ENCODE measurements at places on chromosomes 5 and 9.
A peak's percentile ranks its signal among the peaks of the same experiment; 100 is the strongest.

DNA sequence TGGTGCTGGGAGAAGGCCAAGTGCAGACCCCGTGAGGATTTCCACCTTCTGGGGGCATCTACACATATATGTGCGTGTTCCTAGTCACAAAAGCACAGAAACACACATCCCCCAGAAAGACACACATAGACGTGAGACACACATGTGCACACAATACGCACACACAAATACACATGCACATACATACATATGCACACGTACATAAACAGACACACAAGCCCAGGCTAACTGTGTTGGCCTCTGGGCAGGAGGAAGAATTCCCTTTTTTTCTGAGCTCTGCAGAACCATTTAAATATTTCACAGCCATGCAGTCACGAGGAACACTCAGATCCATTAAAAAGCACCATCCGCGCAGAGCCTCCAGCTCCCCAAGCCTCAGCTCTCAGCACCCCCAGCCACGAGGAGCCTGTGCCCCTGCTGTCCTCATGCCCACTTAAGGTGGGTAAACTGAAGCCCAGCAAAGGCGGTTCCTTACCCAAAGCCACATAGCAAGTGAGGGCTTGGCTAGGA is 5.3 kb downstream of the NINJ1 start:
- no peak for DNase-seq

- DNase-seq, result no peak
These were observed 15.6 kb upstream of the PRKAA1 start for GRCh38 chr5:40813698-40814281.

DNA sequence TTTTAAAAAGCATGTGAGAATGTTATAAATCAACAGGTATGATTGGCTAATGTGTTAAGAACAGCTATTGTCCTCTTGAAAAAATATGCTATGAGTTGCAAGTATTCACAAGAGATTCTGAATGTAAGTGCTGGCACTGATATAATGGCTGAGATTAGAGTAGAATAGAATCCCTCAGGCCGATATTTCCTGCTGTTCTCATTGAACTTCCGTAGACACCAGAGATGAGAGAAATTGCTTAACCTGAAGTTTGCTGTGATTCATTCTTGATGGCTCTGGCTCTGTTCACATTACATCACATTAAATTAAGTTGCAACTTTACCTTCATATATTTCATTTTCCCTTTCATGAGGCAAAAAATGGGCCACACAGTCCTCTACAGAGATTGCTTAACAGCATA is 114.5 kb downstream of the BAAT start:
- no peak for DNase-seq

DNA sequence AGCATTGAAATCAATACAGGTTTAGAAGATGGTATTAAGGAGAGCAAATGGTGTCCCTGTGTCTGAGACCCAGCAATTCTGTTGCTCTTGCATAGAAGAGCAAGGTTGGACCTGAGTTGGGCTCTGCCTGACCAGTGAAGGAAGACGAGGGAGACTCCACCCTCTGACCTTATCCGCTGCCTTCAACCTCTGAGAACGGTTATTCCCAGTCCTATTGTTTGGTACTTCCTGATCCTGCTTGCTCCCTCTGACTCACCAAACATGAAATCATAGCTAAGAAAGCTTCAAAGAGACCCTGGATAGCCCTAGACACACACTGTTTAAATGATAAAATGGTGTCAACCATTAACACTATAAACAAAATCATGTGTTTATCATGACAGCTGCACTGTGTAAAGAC is 218.5 kb downstream of the PLK2 start:
- DNase-seq, result no peak

- no peak for DNase-seq
These were observed 196.2 kb downstream of the HSPA4 start for GRCh38 chr5:133247881-133248624.

DNA sequence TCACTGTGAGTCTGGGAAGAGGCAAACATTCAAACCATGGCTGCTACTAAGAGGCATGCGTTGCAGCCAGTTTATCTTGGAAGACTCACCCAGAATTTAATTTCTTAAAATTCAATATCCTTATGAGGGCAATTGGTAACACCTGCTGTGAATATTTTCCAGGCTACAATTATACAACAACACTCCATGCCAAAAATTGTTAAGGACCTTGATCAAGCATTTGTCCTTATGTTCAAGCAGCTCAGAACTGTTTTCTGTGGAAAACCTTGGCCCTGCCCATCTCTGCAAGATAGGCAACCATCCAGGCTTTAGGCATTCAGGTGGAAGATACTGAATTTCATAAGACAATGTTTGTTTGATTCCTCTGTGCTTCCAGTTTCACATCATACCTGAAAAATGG is 327.8 kb downstream of the FBXL7 start:
- DNase-seq, result no peak

DNA sequence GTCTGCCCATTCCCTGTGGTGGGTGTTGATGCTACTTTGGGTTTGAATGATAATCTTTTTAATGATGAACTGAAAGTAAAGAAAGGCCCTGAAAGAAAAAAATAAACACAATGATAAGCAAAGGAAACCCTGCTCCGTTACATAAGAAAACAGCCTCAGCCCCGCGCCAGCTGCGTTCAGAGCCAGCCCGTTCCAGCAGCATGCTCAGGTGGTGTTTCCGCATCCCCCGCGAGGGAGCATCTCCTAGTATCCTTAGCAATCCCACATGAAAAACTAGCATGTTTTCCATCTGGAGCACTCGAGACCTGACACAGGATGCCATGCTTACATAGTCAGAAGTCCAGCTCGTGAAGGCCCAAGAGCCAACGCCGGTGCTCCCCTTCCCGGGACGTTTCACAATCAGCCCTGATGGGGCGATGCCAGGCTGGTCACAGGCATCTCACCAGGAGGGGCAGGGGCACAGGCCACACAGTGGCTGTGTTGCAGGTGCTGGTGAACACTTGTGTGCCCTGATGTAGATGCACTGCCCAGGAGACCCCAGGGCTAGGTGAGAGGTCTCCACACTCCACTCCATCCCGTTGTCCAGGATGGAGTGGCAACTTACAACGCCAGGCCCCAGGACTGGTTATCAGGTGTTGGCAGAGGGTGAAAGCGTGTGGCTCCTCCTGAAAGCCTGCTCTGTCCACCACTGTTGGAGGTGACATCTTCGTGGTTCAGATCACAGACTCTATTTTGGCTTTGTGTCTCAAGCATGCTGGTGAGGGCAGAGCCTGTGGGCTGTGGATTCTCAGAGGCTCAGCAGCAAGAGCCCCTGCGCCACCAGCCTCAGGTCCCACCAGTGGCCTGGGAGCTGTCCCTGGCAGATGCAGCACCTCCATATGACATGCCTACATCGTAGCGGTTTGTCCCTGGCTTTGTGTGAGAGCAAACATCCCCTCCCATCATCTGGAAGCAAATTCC is 246.8 kb upstream of the IRX1 start:
- no peak for DNase-seq

GRCh38 chr9:117523531-117524153 is 108.8 kb upstream of the ASTN2 start:
- DNase-seq, result no peak

GRCh38 chr5:132243366-132243977 is 14.0 kb upstream of the PDLIM4 start:
- DNase-seq, result no peak

- DNase-seq, result no peak
These were observed 38.7 kb downstream of the PLEKHG4B start for GRCh38 chr5:130601-131131.

DNA sequence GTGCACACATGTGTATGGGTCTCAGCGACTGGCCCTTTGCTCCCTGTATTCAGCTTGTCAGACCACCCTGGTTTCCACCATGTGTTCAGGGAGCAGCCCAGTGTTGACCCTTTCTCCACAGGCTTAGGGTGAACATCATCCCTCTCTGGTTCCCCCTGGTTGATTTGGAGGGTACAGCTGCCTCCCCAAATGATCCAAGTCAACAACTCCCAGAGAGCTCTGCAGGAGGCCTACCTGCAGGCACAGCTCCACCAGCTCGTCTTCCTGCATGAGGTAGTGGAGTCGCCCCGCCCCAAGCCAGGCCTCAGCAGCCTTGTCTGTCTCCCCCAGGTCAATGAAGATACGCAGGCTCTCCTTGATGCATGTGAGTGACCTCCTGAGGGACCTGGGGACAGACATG is 50.5 kb downstream of the SH3TC2 start:
- no peak for DNase-seq

- DNase-seq, result no peak
These were observed 315.8 kb upstream of the GRAMD2B start for GRCh38 chr5:126107381-126107780.

DNA sequence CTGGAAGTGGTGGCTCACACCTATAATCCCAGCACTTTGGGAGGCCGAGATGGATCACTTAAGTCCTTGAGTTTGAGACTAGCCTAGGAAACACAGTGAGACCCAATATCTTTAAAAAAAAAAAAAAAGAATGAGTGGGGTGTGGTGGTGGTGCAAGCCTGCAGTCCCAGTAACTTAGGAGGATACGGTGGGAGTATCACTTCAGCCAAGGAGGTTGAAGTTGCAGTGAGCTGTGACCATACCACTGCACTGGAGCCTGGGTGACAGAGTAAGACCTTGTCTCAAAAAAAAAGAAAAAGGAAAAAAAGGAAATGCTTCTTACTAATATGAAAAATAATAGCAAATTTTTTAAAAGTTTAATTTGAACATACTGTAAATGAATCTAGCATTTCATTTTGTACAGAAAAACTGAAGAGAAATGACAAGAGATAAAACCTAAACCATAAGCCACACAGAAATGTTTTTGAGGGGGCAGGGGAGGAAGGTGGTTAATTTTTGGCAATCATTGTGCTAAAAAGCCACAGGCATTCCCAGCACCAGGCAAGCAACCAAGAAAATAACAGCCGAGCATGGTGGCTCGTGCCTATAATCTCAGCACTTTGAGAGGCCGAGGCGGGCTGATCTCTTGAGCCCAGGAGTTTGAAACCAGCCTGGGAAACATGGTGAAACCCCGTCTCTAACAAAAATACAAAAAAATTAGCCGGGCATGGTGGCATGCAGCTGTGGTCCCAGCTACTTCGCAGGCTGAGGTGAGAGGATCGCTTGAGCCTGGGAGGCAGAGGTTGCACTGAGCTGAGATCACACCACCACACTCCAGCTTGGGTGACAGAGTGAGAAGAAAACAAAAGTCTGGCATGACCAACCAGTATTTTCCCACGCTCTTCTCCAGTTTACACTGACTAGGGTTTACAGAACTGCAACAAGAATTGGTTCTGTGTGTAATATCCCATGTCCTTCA is 114.5 kb upstream of the NR5A1 start:
- peak; percentile 29 for DNase-seq

GRCh38 chr5:116358911-116359418 is 215.7 kb downstream of the SEMA6A start:
- DNase-seq, result no peak

GRCh38 chr9:28600226-28600625 is 1026.9 kb upstream of the C9orf72 start:
- no peak for DNase-seq

- peak; percentile 25 for DNase-seq
These were observed 41.9 kb downstream of the TNFAIP8 start for GRCh38 chr5:119397518-119398380.

GRCh38 chr5:154868702-154869101 is 10.3 kb downstream of the CNOT8 start:
- DNase-seq, result peak; percentile 15

DNA sequence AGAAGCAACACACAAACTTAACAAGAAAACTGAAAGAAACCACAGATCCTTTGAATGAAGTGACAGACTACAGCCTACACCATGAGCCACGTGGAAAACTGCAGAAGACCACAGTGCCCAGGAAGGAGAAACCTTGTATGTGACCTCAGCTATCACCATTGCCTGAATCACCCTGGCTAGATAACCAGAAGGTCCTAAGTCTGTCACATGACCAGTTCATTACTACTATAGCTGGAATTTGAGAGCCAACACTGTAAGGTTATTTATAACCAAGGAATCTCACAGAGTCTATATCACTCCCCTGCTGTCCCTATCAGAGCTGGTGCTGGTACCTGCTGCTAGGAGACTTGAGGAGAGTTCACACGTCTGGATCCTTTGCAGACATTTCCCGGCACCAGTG is 90.3 kb upstream of the FBXL17 start:
- no peak for DNase-seq

DNA sequence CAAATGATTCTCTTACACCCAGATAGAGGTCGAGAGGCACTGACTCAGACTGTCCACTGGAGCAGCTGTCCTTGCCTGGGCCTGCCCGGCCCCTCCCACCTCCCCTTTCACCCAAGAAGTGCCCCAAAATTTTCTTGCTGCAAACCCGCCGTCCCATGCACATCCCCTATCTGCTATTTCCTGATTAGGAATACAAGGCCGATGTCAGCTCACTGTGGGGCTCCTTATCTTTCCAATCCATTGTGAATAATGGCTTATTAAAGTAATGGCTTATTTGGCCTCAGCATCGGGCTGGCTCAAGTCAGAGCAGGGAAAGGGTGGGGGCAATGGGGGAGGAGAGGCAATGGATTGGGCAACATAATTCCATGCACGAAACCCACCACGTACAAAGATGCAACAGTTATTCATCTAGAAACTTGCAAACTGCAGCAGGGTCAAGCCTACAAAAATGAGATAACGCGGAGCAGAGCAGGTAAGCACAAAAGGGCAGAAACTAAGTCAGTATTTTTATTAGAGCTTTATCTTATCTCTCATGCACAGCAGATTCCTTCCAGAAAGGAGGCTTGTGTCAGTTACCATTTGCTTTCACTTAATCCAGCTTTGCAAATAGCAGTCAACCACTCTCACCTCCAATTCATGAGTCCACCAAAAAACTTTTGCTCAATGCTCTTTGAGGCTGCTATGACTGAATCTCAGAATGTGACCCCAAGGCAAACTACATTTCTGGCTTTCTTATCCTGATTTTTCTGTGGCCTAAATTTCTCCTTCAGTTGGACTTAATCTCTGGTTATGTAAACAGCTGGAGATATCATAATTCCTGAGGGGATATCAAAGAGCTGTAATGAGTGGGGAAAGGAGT is 138.2 kb upstream of the OSMR start:
- no peak for DNase-seq

GRCh38 chr5:100800562-100800961 is 102.5 kb downstream of the ST8SIA4 start:
- no peak for DNase-seq

DNA sequence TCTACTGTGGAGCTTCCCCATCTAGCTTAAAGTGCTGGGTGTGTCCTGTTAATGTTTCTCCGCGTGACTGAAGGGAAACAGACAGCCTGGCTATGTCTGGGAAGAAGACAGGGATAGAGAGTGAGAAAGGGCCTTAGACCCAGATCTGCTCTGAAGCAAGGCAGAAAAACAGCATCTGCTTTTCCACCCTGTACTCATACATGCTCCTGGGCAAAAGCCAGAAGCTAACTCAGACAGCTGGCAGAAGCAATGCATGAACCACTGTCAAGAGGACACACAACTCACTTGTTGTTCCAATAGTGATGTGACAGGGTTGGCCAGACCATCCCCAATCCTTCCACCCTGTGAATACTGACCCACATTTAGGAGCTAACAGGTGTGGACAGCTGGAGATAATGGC is 63.3 kb downstream of the DPYSL3 start:
- DNase-seq, result no peak

GRCh38 chr9:134785325-134786108 is 95.1 kb upstream of the FCN2 start:
- no peak for DNase-seq

- no peak for DNase-seq
These were observed 41.9 kb upstream of the PLPP6 start for GRCh38 chr9:4620057-4620765.

GRCh38 chr5:76099756-76100155 is 16.6 kb downstream of the SV2C start:
- no peak for DNase-seq

Data from CD4-positive, alpha-beta T cell treated with Interleukin-10 for 1 hour (primary cell).